ENCODE measurements at places on chromosomes 2 and 18.

- DNase-seq = peak; percentile 76
Observed at GRCh38 chr2:237441605-237442274, 27.8 kb upstream of the COL6A3 start.

DNA sequence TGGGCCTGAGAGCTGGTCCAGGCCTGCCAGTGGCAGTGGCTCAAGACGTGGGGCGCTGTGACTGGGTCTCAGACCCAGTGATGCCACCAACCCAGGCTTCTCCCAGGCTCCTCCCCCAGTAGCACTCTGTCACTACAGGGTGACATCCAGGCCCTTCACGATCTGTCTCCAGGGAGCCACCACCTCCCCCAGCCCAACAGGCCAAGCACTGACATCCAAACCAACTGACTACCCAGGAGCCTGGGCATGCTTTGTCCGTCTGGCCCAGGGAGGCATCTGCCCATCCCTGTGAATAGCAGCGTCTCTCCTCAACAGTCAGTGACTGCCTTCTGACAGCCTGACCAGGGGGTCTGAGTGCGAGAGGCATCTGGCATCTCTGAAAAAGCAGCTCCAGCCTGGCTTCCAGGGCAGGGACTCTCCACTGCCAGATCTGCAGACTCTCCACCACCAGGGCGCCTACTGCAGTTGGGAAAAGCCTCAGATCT lies 13.0 kb downstream of the TEX44 start:
- DNase-seq = no peak

GRCh38 chr2:17940091-17940630 lies 61.7 kb downstream of the KCNS3 start:
- no peak for DNase-seq

DNA sequence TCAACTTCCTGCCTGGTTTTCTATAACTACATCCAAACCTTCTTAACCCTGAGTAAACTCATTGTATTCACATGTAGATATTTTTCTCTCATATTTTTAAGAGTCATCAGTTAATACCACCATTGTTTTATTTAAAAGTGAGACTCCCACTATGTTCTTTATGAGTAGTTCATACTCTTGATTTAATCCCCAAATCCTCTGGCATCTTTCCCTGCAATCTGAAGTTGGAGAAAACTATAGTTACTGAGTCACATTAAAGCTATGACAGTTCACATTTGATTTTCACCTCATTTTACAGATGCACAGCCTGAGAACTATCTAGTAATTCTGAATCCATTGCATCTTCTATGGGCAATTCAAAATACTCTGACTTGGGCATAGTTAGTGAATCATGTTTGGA lies 1358.7 kb upstream of the NRXN1 start:
- DNase-seq = no peak

DNA sequence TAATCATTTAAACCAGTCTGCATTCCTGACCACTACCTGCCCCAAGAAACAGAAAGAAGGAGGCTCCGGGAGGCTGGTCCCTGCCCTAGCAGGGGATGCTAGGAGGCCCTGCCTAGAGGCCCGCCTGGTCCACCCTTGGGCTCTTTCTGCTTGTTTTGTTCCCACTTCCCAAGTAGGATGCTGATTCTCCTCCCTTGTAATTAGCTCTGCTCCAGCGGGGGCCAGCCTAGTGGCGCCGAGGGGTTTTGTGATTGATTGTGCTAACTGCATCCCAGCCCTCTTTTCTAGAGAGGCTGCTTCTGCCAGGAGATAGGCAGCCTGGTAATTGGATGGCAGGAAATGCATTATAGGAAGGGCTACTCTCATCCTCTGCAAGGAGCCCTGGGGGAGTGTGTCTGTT lies 220.0 kb downstream of the LOXHD1 start:
- no peak for DNase-seq

DNA sequence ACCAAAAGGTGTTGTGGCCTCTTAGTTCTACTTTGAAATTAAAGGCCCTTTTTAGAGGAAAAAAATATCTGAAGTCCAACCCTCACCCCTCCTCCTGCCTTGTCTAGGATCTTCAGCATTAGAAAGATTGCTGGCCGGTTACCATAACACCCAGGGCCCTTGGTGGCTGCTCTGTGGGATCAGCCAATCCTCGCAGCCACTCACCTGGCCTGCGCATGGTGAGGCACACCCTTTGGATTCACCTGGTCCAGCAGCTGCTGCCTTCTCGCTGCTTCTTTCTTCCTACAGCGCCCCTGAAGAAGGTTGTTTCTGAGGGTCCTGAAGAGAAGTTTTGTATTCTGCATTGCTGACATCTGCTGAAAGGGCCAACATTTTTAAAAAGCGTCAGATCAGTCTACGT lies 25.2 kb downstream of the DYTN start:
- DNase-seq = no peak

DNA sequence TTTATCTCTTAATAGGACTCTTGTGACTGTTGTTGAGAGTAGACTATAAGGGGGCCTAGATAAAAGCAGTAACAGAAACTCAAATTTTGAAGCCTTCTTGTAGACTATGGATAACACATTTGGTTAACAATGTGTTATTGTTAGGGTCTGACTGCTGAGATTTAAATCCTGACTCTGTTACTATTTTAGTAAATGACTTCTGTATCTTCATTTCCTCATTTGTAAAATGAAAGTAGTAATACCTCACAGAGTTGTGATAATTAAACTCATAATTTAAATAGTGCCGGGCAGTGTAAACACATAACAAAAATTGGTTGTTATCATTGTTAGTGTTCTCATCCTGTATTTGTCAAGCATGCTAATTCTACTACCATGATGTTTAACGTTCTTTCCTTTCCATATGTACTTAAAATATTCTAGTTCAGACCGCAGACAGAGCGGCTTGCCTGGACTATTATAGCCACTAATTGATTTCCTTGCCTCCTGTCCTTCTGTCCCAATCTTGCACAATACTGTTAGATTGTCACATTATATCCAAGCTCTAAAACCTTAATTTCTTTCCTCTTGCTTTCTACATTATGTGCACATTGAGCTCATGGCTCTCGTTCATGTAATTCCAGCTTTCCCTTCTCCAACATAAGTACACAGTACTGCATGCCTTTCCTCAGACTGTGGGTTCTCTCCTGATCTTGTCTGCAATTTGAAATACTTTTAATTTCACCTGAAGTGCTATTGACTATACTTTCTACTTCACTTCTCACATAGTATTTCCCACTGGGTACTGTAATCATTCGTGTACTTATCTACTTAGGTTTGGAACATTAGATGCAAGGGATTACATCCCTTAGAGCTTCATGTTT lies 48.4 kb downstream of the RBBP8 start:
- no peak for DNase-seq
